ENCODE measurements at places on chromosomes 1 and 21.
A peak's percentile ranks its signal among the peaks of the same experiment; 100 is the strongest.

GRCh38 chr1:172764378-172764777 lies 105.5 kb downstream of the FASLG start:
- no peak for DNase-seq

DNA sequence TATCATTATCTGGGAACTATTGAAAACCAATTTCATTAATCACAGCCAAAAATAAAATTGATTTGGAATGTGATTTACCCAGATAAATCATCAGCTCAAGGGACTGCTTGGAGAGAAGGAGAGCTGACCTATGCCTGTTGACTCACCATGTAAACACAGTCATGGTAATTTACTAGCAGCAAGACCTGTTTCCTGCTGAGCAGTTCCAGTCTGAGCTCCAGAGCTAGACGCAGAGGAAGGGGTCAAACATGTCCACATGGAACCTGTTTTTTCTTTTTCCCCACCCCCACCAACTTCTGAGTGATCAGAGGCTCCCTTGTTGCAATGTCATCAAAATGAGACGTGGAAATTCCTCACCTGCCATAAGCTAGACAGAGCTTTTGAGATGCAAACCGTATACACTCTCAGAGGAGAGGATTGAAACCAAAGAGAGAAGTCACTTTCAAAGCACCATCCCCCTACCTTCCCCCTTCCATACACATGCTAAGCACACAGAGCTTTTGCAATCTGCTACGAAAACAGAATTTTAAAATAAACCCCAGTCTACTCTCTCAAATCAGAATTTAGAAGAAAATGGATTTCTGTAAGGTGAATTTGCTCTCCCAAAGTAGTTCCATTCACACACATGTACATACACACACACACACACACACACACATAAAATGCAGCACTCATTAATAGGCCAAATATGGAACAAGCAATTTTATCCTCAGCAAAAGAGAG lies 55.9 kb upstream of the PTGFRN start:
- peak; percentile 90 for DNase-seq

DNA sequence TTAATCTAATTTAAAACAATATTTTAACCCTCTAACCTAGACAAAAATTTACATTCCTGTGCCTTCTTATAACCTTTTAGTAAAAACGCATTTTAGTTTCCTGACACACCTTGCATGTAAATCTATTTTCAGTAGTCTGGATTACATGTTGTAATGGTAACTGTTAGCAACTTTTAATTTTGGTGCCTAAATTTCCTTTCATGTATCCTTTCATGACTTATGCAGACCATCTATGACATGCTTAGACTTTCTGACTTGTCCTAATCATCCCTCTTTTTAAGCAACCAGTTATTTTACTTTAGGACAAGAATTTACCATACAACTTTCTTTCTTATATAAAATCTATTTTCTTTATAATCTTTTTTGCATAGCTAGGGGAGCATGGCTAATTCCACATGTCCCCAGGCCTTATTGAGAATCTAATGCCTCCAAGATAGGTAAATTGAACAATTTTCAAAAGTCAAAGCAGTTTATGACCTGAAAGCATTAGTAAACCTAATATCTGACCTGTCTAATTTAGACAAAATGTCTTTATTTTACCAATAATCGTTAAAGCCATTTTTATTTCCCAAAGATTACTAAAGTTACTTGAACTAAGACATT lies 57.5 kb upstream of the IL12RB2 start:
- DNase-seq, result no peak

GRCh38 chr1:89065079-89065868 lies at the start of gene GBP1:
TSS of gene GBP1 (minus strand) at chr1:89065208. CDS start at chr1:89063234, 1,974 bp downstream.
- peak; percentile 82 for DNase-seq

- DNase-seq, result no peak
These were observed 502.8 kb downstream of the LTN1 start for GRCh38 chr21:28489821-28490350.

- DNase-seq, result no peak
These were observed 49.8 kb downstream of the SLC16A1 start for GRCh38 chr1:112906150-112906698.

- DNase-seq, result no peak
These were observed 5.2 kb downstream of the SLC2A1 start for GRCh38 chr1:42953182-42954180.

DNA sequence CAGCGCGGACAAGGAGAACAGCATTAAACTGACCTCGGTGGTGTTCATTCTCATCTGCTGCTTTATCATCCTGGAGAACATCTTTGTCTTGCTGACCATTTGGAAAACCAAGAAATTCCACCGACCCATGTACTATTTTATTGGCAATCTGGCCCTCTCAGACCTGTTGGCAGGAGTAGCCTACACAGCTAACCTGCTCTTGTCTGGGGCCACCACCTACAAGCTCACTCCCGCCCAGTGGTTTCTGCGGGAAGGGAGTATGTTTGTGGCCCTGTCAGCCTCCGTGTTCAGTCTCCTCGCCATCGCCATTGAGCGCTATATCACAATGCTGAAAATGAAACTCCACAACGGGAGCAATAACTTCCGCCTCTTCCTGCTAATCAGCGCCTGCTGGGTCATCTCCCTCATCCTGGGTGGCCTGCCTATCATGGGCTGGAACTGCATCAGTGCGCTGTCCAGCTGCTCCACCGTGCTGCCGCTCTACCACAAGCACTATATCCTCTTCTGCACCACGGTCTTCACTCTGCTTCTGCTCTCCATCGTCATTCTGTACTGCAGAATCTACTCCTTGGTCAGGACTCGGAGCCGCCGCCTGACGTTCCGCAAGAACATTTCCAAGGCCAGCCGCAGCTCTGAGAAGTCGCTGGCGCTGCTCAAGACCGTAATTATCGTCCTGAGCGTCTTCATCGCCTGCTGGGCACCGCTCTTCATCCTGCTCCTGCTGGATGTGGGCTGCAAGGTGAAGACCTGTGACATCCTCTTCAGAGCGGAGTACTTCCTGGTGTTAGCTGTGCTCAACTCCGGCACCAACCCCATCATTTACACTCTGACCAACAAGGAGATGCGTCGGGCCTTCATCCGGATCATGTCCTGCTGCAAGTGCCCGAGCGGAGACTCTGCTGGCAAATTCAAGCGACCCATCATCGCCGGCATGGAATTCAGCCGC lies 2.5 kb downstream of the S1PR1 start:
- DNase-seq, result no peak

GRCh38 chr1:186708694-186709097 lies 28.5 kb upstream of the PTGS2 start:
- DNase-seq, result no peak

DNA sequence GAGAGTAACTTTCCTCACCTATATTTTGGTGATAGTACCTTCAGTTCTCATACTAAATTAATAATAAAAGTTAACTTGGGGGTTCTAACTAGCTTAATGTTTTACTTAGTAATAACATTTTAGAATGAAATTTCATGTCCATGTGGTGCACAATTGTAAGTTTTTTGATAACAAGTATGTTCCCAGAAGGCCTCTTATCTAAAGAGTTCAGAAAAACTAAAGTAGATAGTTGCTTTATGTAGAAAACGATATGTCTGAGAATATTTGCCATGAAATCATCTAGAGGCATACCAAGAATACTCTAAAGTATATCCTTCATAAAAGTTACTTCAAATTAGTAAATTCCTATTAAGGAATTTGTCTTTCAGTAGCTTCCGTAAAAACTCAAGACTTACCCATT lies 10.2 kb upstream of the ADCY10 start:
- no peak for DNase-seq

DNA sequence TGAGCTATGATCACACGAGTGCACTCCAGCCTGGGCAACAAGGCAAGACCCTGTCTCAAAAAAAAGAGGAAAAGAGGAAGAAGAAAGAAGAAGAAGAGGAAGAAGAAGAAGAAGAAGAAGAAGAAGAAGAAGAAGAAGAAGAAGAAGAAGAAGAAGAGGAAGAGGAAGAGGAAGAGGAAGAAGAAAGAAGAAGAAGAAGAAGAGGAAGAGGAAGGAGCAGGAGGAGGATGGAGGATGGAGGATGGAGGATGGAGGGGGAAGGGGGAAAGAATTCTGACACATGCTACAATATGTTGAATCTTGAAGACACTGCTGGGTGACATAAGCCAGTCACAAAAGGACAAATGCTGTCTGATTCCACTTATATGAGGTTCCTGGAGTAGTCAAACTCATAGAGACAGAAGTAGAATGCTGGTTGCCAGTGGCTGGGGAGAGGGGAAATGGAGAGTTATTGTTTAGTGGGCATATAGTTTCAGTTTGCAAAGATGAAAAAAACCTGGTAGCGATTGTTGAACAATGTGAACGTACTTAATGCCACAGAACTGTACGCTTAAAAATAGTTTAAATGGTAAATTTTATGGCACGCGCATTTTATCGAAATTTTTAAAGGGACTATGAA lies 47.3 kb upstream of the COA6 start:
- DNase-seq, result no peak

- no peak for DNase-seq
These were observed 11.0 kb upstream of the DDR2 start for GRCh38 chr1:162621256-162621655.

DNA sequence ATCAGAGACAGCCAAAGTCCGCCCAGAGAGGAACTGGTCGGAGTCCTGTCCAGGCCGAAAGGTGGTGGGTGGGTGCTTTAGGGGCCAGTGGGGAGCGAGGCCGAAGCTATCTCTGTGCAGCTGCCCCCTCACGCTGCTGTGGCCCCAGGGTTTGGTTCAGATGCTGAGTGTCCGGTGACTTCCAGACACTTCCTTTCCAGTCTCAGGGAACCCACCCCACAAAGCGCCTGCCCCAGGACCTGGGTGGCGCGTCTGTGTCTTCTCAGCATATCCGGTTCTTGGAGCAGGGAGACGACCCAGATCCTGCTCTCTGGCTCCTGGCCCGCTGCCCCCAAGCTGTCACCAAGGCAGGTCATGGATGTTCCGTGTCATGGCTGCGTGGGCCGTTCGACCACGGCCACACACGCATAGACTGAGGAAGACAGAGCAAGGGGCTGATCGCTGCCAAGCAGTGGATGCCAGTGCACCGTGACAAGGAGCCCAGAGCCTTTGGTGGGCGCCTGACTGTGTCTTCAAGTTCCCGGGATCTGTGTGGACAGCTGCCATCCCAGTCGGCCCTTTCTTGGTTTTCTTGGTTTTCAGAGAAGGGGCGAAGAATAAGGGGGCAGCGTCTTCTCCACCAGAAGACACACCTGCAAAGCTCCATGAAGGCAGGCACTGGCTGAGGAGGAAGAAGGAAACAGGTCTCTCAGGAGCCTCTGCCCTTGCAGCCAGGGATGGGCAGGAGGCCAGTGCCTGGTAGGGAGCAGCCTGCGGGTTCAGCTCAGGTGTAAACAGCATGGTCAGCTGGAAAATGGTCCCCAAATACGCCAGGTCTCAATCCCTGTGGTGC lies 22.9 kb upstream of the COL18A1 start:
- no peak for DNase-seq

GRCh38 chr1:29830383-29830782 lies 594.1 kb downstream of the PTPRU start:
- no peak for DNase-seq

- DNase-seq, result no peak
These were observed 20.2 kb downstream of the PCSK9 start for GRCh38 chr1:55059302-55060132.

DNA sequence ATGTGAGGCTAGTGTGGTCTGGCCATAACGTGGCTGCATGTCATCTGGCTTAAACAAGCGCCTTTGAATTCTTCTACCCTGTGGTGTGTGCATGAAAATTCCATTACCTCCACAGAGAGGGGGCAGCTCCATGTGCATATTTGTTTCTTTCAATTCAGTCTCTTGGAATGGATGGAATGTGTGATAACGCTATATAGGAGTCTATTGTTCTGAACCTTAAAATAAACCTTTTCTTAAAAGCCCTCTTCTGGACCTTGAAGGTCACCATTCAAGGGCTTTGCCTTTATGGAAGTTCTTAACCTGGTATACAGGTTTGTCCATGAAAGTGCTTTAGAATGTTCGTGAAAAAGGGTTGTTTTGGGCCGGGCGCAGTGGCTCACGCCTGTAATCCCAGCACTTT lies 118.2 kb upstream of the ADGRL2 start:
- DNase-seq, result peak; percentile 89

DNA sequence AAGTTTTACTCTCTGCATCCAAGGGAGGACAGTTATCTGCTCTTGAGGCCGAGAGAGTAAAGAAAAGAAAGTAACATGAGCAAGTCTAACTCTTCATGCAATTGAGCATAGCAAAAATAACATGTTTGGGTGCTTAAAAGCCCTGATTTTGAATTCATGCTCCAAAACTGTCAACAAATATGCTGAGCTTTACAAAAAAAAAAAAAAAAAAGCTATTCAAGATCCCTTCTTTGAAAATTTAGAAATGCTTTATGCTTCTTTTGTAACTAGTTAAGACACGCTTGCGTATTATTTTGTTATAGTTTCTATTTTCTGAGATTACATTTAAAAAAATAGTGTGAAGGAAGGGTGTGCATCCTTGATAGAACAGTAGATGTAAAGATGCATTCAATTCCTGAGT lies 1733.0 kb downstream of the MRPL39 start:
- no peak for DNase-seq

DNA sequence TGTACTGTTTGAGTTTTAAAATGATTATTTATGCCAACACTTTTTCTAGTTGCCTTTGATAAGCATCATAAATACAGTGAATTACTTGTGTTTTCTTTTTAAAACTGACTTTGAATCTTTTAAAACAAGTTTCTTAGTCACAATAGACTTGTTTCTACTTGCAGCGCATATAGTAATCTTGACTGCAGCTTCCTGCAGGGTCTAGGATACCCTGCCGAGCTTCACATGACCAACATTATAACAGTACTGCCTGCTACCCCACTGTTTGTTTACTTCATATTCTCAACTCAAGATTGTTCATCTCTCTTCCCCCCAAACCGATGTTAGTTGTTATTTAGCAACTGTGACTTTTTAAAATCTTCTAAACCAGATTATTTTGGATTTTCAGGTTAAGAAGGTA lies 751.3 kb upstream of the NEGR1 start:
- DNase-seq, result no peak

- DNase-seq, result peak; percentile 44
These were observed 167.4 kb downstream of the LRRC40 start for GRCh38 chr1:70038025-70038424.

GRCh38 chr1:177366091-177366490 lies 195.3 kb downstream of the BRINP2 start:
- no peak for DNase-seq

GRCh38 chr1:3222042-3222692 lies 153.2 kb downstream of the PRDM16 start:
- no peak for DNase-seq
